ENCODE measurements at places on chromosomes 2 and 18.
A peak's percentile ranks its signal among the peaks of the same experiment; 100 is the strongest.

- no peak for DNase-seq
Measured at GRCh38 chr18:35267161-35267651, 22.8 kb downstream of the ZSCAN30 start.

DNA sequence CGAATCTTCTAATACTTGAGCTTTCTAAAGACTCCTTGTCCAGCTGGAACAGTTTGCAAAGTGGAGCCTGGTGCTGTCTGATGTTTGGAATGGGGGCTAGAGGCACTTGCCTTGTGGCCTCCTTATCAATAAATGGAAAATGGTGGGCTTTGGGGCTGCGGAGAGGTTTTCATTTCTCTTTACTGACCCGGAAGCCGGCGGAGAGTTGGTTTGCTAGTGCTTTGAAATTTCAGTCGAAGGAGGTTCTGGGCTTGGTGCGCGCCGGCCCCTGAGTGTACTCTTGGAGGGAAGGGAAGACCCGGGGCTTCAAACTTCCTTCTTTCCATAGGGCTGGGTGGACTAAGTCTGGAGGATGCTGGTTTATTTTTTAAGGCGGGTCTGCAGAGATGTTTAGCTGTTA lies 714 bp downstream of the RPIA start:
- DNase-seq, result no peak

DNA sequence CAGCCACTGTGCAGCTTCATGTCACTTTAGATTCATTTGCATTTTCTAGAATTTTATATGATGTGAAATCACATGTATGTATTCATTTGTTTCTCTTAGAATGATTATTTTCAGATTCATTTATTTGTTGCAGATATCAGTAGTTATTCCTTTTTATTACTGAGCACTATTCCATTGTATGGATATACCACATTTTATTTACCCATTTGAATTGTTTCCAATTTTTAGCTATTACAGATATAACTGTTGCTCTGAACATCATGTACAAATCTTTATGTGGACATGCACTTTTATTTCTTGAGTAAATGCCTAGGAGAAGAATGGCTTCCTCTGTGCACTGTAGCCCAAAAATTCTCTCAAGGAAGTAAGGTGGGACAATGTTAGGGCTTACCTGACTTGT lies 767.8 kb upstream of the FANCL start:
- no peak for DNase-seq

DNA sequence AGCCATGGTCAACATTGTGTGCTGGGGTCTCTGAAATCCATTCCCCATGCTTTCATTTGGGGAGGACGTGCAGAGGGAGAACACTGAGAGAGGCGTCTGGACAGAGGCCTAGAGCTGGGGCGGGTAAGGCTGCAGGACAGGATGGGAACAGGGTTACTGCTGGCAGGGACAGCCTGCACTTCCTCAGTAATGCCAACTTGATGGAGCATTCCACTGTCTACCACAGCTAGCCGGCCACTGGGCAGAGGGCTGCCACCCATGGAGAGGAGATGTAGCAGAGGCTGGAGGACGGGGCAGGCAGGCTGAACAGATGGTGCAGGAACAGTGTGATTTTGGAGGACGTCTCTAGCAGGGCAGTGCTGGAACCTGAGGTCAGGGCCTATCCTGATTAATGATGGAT lies 29.3 kb downstream of the MRPL33 start:
- DNase-seq, result no peak

DNA sequence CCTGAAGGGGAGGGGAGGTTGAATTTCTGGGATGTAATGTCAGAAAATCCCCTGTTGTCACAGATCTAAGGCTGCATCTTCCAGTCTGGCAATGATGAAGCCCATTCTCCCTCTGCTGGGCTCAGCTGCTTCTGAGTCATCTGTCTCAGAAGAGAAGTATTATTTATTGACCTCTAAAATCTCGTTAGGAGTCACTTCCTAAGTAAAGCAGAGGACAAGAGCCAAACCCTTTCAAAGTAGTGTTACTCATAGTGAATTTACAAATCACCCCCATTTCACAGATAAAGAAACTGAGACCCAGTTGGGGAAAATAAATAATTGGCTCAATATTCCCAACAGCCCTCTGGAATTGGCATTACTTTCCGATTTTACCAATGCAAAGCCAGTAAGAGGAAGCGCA lies 167.3 kb upstream of the SKOR2 start:
- DNase-seq, result peak; percentile 10

DNA sequence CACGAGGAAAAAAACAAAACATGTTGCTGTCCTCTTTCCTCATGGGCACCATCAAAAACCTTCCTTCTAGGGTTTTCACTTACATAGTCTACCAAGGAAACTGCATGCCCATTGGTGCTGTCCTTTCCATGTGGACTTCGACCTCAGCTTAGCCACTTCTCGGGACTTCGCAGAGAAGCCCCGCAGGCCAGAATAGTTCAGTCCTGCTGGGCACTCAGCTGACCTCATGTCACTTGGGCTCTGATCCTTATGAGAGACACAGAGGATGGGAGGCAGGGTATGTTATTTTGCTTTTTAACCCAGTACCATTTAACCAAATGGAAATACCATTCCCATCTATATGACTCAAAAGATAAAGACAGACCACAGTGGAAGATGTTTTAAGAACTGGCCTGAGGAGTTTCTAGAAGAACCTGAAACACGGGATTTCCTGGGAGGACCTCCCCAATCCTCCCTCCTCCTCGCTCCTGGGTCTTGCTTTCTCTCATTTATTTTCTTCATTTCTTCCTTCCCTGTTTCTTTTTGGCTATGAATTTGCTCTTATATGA lies 28.4 kb downstream of the AAK1 start:
- no peak for DNase-seq

DNA sequence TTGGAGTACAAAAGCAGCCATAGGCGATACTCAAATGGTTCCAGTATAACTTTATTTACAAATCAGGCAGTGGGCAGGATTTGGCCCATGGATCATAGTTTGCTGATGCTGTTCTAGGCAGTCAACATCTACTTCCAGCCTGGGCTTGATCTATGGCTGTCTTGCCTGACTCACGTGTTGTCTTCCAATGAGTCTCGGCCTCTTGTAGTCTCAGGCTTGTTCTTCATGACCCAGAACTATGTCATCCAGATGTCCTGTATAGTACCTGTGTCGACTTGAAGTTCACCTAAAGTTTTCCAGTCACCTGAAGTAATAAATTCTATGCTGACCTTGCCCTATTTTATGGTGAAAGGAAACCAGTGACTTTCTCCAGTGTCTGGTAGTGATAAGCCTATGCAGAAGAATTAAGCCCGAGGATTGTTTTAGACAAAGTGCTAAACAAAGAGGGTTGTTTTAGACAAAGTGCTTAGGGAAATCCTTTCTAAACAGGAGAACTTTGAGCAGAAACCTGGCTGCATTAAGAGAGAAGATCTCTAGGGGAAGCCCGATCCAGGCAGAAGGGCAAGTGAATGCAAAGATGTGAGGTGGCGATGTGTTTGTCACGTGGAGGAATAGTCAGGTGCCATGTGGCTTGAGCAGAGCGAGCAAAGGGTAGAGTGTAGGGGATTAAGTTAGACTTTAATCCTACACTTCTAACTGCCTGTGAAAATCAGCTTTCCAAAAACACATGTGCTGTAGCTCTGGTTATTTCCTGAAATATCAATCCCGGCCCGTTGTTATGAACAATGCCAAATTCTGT lies 8.5 kb upstream of the THNSL2 start:
- DNase-seq, result no peak

All from MCF 10A (cell line).